ENCODE measurements at places on chromosomes 16 and 17.

GRCh38 chr16:8519179-8519578 lies 71.1 kb downstream of the TMEM114 start:
- no peak for DNase-seq

GRCh38 chr17:74152591-74153455 lies 50.7 kb upstream of the RPL38 start:
- no peak for DNase-seq

GRCh38 chr17:80182118-80182844 lies 12.5 kb downstream of the CARD14 start:
- DNase-seq, result no peak

DNA sequence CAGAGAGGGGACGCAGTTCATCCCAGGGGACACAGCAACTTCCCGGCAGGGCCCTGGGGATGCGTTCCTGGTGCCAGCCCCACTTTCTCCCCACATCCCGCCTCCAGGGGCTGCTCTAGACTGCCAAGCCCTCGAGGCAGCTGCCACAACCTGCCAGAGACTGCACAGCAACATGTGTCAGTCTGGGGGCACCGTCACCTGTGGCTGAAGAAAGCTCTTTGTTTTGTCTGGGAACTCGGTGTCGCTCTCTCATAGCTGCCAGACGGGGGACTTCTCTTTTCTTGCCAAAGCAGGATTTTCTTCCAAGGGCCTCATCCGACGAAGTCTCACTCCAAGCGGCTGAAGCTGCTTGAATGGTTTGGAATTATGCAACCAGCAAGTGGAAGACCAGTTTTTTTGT lies 43.7 kb downstream of the COTL1 start:
- DNase-seq, result no peak

- DNase-seq, result no peak
Observed at GRCh38 chr16:69851491-69852240, 89.5 kb downstream of the WWP2 start.

GRCh38 chr17:33838281-33838680 lies 416.8 kb upstream of the CCL2 start:
- no peak for DNase-seq

DNA sequence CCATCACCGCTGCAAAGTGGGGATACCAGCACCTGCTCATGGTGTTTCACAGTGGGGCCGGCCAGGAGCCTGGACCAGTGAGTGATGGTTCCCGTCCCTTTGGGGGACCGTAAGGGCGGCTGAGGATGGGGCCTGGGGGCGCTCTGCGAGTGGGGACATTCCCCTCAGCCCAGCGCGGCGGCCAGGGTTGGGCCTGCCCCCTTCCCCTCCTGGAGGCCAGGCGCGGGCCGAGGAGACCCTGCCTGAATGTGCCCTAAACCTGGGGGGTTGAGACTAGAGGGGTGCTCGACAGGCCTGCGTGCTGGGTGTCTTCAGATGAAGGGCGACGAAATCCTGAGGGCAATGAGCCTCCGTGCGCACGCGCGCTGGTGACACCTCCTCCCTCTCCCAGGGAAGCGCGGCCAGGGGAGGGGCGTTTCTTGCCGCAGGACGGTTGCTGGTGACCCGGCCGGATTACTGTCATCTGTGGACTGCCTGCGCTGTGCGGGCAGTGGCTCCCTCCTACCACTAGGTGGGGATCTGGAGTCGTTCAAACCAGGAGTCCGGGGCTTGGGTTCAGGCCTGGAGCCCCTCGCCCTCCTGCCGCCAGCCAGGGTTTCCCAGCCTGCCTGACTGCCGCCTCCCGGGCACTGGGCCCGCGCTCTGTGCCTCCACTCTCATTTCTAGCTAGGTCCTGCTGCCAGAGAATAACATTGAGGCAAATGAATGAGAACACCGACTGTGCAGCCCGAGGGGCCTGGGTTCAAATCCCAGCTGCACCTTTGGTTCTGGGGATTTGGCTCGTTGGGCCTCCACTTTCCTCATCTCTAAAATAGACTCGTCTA lies 17.1 kb downstream of the TBX2 start:
- DNase-seq, result peak; percentile 67

DNA sequence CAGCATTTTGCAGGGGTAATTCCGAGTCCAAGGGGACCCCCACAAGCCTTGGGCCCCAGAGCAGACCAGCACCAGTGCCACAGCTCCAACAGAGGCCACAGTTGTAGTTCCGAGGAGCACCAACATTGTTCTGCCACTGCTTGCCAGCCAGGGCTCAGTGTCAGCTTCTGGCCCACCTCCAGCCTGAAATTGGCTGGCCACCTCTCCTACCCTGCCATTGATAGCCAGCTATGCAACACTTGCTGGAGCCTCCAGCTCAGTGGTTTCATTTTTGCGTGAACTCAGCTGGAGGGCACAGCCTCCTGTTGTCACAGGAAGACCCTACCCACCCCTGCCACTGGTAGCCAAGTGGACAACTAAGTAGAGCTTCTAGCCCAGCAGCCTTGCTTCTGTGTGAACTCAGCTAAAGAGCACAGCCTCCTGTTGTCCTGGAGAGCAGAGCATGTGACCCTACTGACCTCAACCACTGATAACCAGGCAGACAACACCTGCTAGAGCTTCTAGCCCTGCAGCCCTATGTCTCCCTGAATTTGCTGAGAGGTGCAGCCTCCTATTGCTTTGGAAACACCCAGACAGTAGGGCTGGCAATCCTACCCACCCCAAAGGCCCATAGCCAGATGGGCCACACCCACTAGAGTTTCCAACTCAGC lies 24.9 kb downstream of the HYDIN start:
- no peak for DNase-seq

DNA sequence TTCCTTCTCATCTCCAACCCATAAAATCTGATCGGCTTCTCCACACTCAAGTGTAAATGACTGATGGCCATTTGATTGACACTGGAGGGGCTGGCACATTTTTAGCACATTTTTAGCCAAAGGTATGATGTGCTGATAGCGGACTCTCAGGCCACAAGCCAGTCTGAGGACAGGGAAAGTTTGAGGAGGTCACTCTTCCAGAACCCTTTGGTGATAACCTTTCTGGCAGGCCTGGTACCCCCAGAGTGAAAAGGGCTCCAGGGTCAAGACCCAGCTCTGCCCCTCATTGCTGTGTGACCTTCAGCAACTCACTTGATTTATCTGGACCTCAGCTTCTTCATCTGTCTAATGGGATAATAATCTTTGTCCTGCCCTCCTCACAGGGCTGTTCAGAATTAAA lies 1.7 kb upstream of the NLRC5 start:
- no peak for DNase-seq

DNA sequence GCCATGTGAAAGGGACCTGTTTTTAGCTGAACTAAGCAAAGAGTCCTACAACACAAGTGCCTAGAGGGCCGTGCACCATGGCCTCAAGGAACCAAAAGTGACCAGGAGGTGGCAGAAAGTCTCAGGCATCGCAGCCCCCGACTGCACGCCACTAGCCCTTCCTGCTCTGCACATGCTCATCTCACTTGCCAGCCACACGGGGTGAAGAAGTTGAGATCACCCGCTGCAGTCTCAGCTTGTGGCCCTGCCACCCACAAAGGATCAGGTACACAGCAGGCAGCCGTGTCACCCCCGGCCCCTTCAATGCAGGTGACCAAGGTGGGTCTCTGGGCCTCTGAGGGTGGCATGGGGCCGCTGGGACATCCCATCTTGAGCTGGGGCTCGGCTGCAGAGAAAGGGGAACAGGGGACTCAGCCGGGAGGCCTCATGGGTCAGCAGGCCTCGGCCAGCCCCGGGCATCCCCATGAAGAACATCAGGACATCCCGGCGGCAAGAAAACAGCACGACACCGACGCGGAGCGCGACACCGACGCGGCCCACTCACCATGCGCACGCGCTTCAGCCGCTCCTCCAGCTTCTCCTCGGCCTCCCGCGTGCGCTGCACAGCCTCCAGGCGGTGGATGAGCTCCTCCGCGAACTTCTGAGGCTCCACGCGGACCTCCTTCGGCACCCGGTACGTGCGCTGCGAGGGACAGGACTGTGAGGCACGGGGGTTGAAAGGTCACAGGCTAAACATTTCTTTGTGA lies 21.0 kb downstream of the PDIA2 start:
- DNase-seq, result no peak

- no peak for DNase-seq
Observed at GRCh38 chr17:77071925-77072490, 68.8 kb upstream of the SEC14L1 start.

- no peak for DNase-seq
Observed at GRCh38 chr17:17985555-17985954, 12.9 kb downstream of the DRC3 start.

GRCh38 chr17:56809106-56809819 lies 24.5 kb downstream of the C17orf67 start:
- DNase-seq, result no peak

GRCh38 chr17:78228176-78228575 lies 3.3 kb upstream of the TMEM235 start:
- no peak for DNase-seq

DNA sequence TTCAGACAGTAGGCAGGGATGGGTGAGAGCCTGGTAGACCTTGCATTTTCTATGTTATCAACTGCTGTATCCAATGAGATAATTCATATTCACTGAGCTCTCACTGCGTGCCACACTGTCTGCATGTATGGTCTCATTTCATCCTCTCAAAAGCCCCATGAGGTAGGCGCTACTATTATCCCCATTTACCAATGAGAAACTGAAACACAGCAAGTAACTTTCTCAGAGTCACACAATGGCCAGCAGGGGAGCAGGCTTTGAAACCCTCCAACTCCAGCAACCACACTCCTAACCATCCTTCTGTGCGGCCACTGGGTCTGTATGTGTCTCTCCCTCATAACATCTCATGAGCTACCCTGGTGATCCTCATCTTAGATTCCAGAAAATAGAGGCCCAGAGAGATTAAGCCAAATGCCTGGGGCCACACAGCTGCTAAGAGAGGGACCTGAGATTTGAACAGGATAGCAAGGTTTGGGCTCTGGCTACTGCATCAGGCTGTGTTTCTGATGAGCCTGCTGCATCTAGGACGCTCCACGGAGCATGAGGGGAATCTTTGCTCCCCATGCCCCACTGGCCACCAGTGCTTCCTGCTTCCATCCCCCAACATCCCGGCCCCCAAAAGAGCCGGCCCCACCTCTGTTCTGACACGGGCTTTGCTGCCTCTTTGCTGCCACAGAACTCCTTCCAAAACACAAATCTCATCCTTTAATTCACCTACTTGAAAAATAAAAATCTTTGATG lies 3.2 kb downstream of the CCR7 start:
- DNase-seq, result no peak

GRCh38 chr17:13387952-13388351 lies 213.8 kb downstream of the HS3ST3A1 start:
- no peak for DNase-seq

DNA sequence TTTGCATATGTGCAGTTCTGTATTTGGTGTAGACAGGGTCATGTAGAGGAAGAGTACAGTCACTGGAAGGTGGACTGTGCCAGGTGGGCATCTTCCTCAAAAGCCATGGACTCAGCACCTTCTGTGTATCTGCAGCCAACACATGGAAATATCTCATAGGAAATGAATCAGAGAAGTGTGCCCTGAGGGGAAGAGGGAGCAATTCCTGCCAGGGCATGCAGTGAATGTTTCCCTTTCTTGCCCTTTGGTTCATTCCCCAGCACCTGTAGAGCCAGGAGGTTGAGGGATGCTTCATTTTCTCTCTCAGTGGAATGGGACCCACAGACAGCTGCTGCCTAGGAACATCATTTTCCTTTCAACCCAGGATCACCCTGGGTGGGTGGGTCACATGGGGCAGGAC lies 146.1 kb upstream of the HSBP1 start:
- no peak for DNase-seq

GRCh38 chr17:78313735-78314648 lies 45.9 kb downstream of the SOCS3 start:
- peak; percentile 31 for DNase-seq

DNA sequence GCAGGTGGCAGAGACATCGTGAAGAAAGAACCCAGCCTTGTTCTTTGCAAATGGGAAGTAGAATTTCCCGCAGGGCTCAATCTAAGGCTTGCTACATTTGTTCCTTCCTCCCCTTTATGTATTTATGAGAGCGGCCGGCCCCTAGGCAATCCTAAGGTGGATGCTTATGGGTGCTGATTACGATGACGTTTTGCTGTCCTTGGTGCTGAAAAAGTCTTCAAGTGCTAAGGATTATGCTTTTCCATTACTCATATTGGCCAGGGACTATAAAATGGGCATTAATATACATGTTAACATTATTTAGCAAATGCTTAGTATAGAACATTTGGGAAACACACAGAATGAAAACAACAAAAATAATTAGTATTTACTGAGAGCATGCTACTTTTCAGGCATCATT lies 313.3 kb upstream of the XYLT1 start:
- no peak for DNase-seq

DNA sequence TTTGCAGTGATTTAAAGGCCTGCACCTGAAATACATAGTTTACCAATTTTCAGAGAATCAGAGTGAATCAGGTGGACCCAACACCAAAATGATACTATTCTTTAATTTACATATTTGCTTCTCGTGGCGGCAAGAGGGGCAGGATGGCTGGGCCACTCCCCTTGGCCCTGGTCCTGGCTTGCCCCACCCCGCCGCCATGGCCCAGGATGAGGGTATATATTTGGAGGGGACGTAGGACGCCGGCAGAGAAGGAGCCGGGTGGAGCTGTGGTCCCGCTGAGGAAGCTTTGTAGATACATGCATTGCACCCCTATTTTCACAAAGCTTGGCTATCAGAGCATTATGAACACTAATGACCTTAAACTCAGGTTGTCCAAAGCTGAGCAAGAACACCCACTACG lies 43.5 kb downstream of the EFCAB13 start:
- no peak for DNase-seq

DNA sequence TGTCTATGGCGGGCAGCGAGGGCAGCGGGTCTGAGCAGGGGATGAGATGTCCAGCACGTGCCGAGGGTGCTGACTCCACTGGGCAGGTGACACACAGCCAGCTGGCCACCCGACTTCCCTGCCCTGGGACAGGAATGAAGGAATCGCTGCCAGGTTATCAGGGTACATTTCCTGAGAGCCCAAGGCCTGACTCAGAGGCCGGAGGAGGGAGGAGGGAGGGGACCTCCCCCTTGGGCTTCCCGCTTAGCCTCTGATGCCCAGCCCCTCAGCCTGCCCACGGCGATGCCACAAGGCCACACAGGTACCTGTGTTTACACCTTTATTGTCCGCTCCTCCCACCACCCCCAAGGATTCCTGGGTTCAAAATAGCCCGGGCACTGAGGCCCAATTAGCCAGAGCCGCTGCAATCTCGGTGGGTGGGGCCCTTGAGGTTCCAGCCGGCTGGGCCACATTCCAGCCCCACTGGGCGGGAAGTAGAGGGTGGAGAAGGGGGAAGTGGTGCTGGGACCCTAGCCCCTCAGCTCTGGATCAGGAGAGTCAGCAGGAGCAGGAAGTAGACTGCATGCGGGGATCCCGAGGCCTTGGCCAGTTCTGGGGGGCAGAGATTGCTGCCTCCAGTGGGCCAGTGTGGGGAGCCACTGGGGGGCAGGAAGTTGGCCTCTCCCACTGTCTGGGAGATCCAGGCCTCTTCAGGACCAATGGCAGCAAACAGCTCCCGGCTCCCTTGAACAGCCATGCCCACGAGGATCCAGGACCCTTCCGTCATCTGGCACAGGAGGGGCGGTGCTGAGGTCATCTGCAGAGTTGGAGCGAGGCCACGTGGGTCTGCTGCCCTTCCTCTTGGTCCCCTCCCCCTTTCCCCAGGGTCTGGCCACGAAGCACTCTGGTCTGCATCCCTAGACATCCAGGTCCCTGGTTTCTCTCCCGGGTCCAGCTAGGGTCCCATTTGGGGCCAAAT lies 3.4 kb upstream of the PRSS8 start:
- no peak for DNase-seq

GRCh38 chr17:77217123-77217522 lies 76.4 kb downstream of the SEC14L1 start:
- DNase-seq, result no peak

GRCh38 chr17:81396278-81396721 lies 1.0 kb downstream of the BAHCC1 start:
- DNase-seq, result no peak
